ENCODE measurements at places on chromosomes 1 and 21.
A peak's percentile ranks its signal among the peaks of the same experiment; 100 is the strongest.

DNA sequence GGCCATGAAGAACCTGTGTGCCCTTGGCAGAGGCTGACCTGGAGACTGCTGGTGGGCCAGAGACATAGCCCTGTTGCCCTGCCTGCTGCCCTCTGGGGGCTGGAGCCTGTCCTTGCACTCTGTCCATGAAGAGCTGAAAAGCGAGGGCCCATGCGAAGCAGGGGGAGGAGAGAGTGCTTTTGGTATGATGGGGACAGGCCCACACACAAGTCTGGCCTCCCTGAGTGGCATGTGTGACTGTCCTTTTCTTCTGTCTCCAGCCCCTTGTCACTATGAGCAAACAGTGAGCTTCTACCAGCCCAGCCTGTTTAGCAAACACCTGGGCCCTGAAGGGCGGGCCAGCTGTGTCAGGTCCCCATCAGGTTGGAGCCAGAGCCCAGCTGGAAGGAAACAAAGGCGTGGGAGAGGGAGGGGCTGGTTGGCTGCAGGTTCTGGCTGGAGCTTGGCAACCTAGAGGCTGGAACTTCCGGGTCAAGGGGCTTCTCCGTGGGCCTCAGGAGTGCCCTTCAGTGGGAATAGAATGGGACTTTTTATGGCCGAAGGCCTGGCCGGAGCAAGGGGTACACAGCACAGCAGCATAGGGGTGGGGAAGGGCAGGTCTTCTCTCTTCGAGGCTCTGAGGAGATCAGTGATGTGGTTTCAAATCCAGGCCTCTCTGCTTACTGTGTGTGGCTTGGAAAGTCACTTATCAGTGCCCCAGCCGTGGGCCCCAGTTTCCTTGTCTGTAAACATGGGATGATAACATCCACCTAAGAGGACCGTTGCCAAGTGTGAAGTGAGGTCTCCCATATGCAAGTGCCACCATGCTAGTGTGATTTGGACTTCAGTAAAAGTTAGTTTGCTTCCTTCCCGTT lies 14.3 kb downstream of the QSOX1 start:
- peak overlapping the region; percentile 24 for H3K27ac ChIP-seq
- H3K4me3 ChIP-seq = no peak overlapping the region
- peak; percentile 62 for DNase-seq
- H3K4me1 ChIP-seq = no peaks in the 10 kb centered on the region
- no peaks in the 10 kb centered on the region for H3K27me3 ChIP-seq
- H3K36me3 ChIP-seq = no peaks in the 10 kb centered on the region

DNA sequence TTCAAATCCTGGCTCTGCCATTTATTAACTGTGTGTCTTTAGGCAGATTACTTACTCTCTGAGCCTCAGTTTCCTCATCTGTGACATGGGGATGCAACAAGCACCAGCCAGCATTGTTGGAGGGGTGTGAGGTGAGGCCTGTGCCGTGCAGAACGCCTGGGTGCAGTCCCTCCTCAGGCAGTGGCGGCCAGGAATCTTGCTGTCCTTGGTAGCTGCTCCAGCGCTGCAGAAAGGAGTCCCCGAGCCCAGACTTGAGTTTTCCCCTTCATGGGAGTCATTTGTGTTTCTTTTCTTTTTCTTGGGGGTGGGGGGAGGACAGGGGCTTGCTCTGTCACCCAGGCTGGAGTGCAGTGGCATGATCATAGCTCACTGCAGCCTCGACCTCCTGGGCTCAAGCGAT lies 46.6 kb downstream of the DISP3 start:
- no peaks in the 10 kb centered on the region for H3K36me3 ChIP-seq
- no peak overlapping the region for H3K4me3 ChIP-seq
- DNase-seq = no peak
- no peaks in the 10 kb centered on the region for H3K27me3 ChIP-seq
- no peak overlapping the region for H3K27ac ChIP-seq

DNA sequence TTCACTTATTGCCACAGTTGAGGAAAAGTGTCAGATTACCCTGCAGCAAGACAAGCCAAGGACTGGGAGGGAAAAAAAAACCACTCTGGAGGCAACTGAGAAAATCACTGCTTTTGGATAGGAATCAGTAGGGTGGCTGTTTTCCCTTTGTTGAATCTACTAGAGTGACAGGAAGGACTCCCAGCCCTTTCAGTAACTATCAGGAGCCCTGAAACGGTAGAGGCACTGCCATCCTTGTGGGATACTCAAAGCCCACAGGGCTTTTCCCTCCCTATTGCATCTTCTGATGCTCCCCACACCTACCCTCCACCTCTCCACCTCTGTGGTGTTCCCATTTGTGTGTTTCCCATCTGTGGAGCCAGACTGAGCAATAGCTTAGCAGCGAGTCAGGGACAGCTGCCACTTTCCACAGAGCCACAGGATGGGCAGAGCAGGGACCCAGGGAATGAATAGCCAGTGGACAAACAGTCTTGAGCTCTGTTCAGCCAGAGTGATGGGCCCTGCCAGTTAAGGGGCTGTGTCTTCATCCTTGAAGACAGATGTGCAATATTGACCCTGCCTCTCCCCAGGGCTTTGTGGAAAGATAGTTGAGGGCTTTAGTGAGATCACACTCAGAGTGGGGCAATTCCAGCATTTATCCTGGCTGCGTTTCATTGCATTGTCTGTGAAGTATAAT lies 13.9 kb downstream of the UBIAD1 start:
- H3K36me3 ChIP-seq = no peaks in the 10 kb centered on the region
- no peak overlapping the region for H3K27ac ChIP-seq
- H3K4me1 ChIP-seq = no peaks in the 10 kb centered on the region
- no peaks in the 10 kb centered on the region for H3K27me3 ChIP-seq

DNA sequence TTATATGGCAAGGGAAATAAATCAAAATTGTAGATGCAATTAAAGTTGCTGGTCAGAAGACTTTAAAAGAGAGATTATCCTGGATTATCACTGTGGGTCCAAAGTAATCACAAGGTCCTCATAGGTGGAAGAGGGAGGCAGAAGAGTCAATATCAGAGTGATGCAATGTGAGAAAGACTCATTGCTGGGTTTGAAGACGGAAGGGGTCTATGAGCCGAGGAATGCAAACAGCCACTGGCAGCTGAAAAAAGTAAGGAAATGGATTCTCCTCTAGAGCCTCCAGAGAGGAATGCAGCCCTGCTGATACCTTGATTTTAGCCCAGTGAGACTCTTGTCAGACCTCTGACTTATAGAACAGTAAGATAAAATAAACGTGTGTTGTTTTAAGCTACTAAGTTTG lies 59.8 kb upstream of the MUTYH start:
- no peaks in the 10 kb centered on the region for H3K27me3 ChIP-seq
- H3K4me1 ChIP-seq = no peaks in the 10 kb centered on the region
- H3K4me3 ChIP-seq = no peak overlapping the region
- no peak for DNase-seq
- H3K27ac ChIP-seq = no peak overlapping the region
- H3K36me3 ChIP-seq = no peaks in the 10 kb centered on the region

Data from small intestine (tissue), 16 donors.